Ascending aorta (tissue), 2 donors: ENCODE measurements at places on chromosomes 7 and 10. TPM values are rescaled to one million over a fixed set of nuclear protein-coding genes. Genes with fewer than 3 reads are reported as not detected.

- no peaks in the 10 kb centered on the region for H3K36me3 ChIP-seq
- no peak overlapping the region for H3K27ac ChIP-seq
- no peak for DNase-seq
- no peak overlapping the region for H3K4me3 ChIP-seq
- no peaks in the 10 kb centered on the region for H3K27me3 ChIP-seq
These were observed 129.8 kb upstream of the RSU1 start for GRCh38 chr10:16947069-16947468.

DNA sequence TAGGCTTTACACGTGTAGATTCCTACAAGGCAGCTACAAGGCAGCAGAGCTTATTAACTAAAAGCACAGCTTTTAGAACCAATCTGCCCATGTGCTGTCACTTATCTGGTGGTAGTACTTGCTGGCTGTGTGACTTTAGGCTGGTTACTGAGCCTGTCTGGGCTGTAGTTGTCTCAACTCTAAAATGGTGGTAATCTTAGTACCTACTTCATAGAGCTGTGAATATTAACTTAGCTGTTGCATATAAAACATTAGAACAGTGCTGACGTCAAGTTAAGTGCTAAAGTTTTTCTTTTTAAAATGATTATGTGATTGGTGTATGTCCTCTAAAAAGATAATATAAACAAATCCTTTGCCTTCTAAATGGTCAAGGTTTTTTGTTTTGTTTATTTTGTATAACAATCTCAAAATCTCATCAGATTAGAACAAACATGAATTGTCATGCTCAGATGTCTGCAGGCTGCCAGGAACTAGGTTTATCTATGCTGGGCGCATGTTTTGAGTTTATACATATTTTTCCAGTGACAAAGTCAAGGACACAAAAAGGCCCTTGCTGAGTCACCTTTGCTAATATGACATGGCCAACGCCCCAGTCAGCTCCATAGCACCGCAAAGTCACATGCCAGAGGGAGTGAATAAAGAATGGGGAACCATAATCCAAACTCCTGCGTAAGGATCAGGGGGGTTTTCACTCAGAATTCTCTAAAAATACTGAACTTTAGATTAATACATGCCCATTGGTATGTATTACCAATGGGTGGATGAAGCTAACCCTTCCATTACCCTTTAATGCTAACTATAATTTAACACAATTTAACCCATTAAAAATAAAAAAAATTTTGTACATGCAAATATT lies 39.8 kb upstream of the ARL4A start:
- H3K4me1 ChIP-seq, result no peaks in the 10 kb centered on the region
- no peak for DNase-seq
- no peak overlapping the region for H3K4me3 ChIP-seq

DNA sequence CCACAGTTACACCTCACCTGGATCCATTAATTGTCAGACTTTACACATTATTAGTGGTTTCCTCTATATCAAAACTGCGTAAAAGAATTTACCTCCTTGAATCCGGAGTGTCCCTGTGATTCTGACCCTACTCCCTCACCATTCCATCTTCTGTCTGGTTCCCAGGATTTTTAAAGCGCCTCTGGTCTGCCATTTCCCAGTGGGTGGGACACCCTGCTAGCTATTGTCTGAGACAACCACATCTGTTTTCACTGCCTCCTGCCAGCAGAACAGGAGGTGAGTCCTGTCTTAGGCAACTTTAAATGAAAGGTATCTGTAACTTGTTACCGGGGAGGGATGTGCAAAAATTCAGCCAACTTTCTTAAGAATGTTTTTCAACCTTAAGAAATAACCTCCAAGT lies 2.3 kb downstream of the MACROH2A2 start:
- no peaks in the 10 kb centered on the region for H3K4me1 ChIP-seq
- no peaks in the 10 kb centered on the region for H3K36me3 ChIP-seq
- H3K27me3 ChIP-seq, result no peaks in the 10 kb centered on the region
- H3K4me3 ChIP-seq, result no peak overlapping the region
- DNase-seq, result no peak
- no peak overlapping the region for H3K27ac ChIP-seq

DNA sequence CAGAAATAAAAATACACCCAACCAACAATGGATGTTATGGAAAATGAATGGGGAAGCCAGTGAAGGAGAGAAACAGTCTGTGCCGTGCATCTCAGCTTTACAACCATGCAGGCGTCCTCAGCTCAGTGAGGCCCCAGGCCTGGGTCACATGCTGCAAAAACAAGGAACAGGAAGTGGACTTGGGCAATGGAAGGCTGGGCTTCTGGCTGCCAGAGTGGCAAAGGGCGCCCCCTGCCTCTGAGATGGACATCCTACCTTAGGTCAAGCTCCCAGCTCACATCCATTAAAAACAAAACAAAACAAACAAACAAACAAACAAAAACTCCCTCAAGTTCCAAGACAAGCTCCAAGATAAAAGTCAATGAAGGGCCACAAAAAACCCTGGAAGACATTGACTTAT lies 54.7 kb upstream of the AFAP1L2 start:
- no peaks in the 10 kb centered on the region for H3K27me3 ChIP-seq
- DNase-seq, result no peak
- peaks cover 16% of the 10 kb centered on the region for H3K36me3 ChIP-seq
- H3K4me1 ChIP-seq, result no peaks in the 10 kb centered on the region
- no peak overlapping the region for H3K4me3 ChIP-seq

- H3K36me3 ChIP-seq, result peaks cover 88% of the 10 kb centered on the region
- no peaks in the 10 kb centered on the region for H3K4me1 ChIP-seq
- H3K4me3 ChIP-seq, result no peak overlapping the region
- no peak for DNase-seq
- H3K27ac ChIP-seq, result no peak overlapping the region
- H3K27me3 ChIP-seq, result no peaks in the 10 kb centered on the region
These were observed 10.0 kb downstream of the ZNF316 start for GRCh38 chr7:6647080-6647479.

- no peak overlapping the region for H3K4me3 ChIP-seq
- no peaks in the 10 kb centered on the region for H3K4me1 ChIP-seq
- no peak for DNase-seq
These were observed 411.3 kb downstream of the CCSER2 start for GRCh38 chr10:84739641-84740040.

The PTF1A gene
- total RNA-seq, result not detected

The MOGAT3 gene
- not detected for total RNA-seq

The NCAPG2 gene
- 1.6 TPM for total RNA-seq

The SPDYE8 gene
- total RNA-seq, result not detected

The RRP12 gene
- 5.9 TPM for total RNA-seq

The DCLRE1C gene
- total RNA-seq, result 8.6 TPM
